ENCODE measurements at places on chromosomes 4 and X. TPM values are rescaled to one million over a fixed set of nuclear protein-coding genes. Genes with fewer than 3 reads are reported as not detected.

Gene GBA3
- 8.1 TPM for total RNA-seq

Gene NAA10
- 72.3 TPM for total RNA-seq

Gene FGB
- total RNA-seq = 1.0 TPM

Gene SLC10A6
- 0.43 TPM for total RNA-seq

Gene SLC9B2
- 0.84 TPM for total RNA-seq

Gene EOLA1
- 36.9 TPM for total RNA-seq

Gene TRIML2
- not detected for total RNA-seq

Gene RXFP1
- total RNA-seq = 0.27 TPM

Gene SOX3
- total RNA-seq = not detected

Gene SRPK3
- 0.55 TPM for total RNA-seq

Gene BCAP31
- 158 TPM for total RNA-seq

Gene GJB1
- 78.9 TPM for total RNA-seq

Gene ADH4
- 0.19 TPM for total RNA-seq

DNA sequence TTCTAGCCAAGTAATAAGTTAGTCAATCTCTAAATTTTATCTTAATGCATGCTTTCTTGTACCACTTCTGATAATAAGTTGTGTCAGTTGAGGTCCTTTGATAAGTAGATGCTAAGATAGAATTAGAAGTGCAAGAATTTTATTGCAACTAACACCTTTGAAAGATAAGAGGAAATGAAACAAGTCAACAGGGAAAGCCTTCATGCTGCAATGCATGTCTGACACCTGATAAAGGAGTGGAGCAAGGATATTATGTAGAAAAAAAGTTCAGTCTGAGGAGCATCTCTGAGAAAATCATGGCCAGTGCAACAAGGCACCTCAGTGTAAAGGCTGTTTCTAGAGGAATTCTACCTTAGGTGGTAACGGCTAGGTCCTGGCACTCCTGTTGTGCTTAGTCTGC, 210.7 kb upstream of the PPP1R2C start:
- no peak for DNase-seq

DNA sequence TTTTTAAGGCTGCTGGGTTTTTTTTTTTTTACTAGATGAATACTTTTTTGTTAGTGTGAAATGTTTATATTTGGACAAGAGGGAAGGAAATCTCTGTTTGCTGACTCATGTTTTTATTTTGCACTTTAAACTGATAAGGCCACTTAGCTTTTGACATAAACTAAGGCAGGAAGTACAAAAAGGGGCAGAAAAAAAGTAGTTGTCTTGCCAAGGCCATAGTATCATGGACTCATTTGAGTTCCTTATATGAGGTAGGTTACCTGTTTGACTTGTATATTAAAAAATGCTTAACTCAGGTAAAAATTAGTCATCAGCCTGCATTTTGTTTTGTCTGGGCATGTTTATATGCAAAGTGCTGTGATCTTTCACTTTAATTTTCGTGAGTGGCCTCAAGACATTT, 26.0 kb downstream of the SMAD1 start:
- DNase-seq = no peak

- no peak for DNase-seq
Observed at GRCh38 chr4:118801895-118802575, 33.9 kb downstream of the SEC24D start.

DNA sequence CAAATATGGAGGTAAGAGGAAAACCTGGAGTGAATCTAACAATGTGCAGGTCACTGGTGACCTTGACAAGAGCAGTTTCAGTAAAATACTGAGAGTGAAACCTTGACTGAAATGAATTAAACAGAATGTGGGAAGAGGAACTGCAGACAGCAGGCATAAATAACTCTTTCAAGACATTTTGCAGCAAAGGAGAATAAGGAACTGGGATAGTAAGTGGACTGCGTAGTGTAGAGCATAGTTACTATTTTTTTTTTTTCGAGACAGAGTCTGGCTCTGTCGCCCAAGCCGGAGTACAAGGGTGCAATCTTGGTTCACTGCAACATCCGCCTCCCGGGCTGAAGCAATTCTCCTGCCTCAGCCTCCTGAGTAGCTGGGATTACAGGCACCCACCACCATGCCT, 24.0 kb downstream of the RBMX start:
- no peak for DNase-seq

- no peak for DNase-seq
Observed at GRCh38 chr4:52096048-52096447, 44.9 kb downstream of the SPATA18 start.

- no peak for DNase-seq
Observed at GRCh38 chrX:74133156-74133796, 170.7 kb upstream of the ZCCHC13 start.

DNA sequence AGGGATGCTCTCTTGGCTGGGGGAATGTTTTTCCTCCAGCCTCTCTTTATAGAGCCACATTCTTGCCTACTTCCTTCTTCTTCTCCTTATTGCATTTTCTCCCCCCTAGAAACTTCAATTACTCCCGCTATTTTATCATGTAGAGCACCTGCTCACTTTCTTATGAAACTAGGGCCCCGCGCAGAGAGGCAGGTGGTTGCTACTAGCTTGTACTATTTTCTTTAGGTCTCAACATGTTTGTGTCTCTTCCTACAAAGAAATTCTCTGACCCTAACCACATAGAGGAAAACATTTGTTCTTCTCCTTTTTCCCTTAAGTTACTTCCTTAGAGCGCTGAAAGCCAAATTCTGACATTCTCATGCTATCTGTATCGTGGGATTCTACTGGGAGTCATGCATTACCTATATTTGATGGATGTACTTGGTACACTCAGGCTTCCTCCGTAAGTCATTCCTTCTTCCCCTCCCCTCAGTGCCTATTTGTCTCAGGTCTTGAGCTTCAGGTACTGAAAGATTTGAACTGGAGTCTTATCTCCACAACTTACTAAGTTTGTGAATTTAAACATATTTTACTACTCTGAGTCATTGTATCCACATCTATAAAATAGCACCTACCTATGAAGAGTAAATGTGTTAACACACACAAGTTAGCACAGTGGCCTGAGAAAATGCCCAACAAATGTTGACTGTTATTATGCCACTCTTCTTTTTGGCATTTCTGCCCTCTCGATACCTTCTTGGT, 159.1 kb upstream of the LEF1 start:
- DNase-seq = no peak

DNA sequence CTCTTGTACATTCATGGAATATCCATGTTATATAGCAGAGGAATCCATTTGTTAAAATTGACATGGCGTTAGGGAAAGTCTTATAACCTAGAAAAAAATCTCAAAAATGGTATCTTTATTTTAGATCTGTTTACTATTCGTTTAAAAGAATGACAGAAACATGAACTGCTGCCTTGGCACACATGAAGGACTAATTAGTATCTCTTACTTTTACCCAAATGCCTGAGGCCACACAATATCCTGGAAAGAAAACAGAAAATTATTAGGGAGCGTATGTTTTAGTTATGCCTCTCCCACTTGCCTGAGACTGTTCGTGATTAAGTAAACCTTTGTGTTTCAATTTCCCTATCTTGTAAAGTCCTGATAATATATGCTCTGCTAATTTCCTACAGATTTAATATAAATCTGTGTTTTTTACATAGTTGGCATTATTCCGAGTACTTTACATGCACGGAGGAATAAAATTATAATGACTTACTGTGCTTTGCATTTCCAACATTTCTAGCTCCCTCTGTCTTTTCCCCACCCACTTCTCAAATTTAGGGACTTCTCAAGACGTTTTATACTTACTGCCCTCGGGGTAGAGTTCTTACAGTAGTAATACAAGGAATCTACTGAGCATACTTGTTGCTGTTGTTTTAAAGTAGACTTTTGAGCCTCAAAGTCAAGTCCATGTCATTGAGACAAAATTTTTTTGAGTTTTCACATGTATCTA, 147.3 kb downstream of the VEGFC start:
- no peak for DNase-seq

DNA sequence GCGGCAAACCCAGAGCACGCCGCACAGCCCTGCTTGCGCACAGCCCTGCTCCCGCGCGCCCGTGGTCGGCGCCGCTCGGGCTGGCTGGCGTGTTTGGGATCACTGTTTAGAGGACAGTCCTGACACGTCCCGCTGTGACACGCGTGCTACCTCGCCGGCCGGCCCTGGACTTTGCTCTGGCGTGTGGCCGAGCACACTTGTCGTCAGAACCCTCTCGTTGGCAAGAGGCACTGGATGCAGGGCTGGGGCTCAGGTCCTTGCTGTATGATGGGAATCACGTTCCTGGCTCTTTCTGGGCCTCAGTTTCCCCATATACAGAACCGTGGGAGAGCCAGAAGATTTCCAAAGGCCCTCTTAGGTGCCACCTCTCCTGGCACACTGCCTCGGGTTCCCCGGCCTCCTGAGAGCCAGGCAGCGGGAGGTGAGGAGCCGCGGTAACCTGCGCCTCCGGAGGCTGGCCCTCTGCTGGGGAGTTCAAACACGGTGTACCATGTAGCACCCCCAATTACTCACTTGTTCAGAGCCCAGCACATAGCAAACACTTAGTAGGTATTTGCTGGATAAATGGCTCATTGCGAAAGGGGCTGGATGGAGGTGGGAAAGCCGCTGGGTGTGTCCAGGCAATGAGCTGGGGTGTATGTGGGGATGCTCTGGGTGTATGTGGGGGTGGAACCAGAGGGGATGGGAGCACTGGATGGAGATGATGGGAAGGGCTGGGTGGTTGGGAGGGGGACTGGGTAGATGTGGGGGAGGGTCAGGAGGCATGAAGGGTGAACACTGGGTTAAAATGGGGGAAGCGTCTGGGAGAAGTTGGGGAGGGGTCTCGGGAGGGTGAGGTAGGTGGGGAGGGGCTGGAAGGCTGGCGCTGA, 76.6 kb downstream of the HTRA3 start:
- no peak for DNase-seq

- DNase-seq = no peak
Observed at GRCh38 chrX:129773649-129774458, 5.9 kb upstream of the SASH3 start.

- no peak for DNase-seq
Observed at GRCh38 chr4:88919056-88919455, 137.9 kb downstream of the FAM13A start.

GRCh38 chrX:362351-362750, 24.4 kb downstream of the PPP2R3B start:
- peak; percentile 31 for DNase-seq

DNA sequence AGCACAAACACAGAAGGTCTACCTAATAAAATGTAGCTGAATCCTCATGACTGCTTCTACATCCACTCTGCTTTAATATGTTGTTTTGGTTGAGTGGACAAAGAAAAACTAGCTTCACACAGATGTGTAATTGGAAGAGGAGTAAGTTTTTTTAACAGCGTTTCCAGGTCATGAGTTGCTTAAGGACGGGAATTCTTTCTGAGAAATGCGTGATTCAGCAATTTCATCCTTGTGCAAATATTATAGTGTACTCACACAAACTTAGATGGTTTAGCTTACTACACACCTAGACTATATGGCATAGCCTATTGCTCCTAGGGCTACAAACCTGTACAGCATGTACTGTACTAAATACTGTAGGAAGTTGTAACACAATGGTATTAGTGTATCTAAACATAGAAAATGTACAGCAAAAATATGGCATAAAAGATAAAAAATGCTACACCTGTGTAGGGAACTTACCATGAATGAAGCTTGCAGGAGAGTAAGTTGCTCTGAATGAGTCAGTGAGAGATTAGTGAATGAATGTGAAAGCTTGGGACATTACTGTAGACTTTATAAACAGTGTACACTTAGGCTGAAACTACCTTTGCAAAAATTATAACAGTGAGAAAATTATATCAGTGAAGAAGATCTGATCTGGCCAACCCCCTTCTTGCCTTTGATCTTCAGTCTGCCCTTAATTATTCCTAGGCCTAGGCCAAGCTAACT, 70.8 kb upstream of the IL15 start:
- no peak for DNase-seq

DNA sequence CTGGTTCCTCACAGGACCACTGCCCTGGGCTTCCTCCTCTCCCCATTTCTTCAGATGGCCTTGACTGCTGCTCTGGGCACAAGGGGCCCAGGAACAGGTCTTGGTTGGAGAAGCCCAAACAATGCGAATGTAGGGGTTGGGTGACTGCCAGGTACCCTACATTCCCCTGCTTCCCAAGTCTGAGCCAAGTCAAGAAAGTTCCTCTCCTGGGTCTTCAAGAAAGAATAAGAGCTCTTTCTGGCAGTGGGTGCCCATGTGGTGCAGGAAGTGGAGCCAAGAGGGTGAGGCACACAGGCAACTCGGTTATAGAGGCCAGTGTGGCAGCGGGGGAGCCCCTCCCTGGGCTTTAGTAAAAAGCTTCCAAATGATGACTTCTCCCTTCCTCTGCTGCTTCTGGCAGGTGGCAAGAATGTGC, 2.7 kb downstream of the SLC34A2 start:
- no peak for DNase-seq

- DNase-seq = no peak
Observed at GRCh38 chrX:24561121-24561520, 86.0 kb downstream of the PCYT1B start.

GRCh38 chr4:955161-955921, 18.0 kb downstream of the DGKQ start:
- peak; percentile 41 for DNase-seq

DNA sequence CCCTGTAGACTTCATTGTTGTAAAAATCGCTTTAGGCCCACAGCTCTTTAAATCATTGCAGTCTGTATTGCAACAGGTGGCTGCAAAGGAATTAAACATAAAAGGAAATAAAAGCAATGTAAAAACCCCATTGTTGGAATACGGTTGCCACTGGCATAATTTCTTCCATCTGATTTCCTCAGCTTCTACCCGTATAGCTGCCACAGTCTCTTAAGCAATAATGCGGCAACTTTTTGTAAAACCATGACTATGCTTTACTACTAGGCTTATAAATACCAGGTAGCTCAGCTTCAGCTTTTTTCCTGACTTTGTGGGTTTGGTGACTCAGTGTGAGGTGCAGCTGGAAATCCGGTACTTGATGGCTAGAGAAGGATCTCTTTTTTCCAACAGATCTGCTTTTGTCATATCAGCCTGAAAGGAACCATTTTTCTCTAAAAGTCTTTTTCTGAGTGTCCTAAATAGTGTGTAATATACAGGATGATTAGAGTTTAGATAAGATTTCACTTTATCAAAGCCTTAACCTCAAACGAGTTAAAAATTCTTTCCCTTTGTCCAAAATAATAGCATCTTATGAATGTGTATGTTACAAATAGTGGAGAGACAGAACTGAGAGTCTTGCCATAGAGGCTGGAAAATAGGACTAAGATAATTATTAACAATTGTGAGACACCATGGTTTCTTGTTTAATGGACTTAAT, 268.0 kb downstream of the ADGRL3 start:
- DNase-seq = no peak

GRCh38 chr4:145019346-145019745, 78.7 kb downstream of the ANAPC10 start:
- DNase-seq = no peak

DNA sequence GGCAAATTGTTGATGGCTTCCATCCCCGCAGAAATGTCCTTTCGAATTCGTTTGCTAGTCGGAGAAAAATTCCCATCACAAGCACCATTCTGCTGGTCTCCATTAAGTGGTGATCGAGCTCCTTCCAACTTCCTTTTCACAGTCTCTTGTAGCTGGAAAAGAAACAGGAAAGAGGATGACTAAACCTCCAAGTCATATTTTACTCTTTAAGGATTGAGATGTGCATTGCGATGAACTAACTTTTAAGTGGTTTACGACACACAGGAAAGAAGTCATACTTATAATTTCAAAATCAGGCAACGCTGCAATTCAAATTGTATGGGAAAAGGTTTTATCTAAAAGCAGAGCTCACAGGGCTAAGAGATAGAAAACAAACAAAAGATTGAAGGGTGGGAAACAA, 225.2 kb downstream of the MGST2 start:
- DNase-seq = no peak

Data from mucosa of descending colon (tissue), 3 donors.